Frontal cortex (tissue), 4 donors: ENCODE measurements at places on chromosomes 11 and 22.
A peak's percentile ranks its signal among the peaks of the same experiment; 100 is the strongest.

DNA sequence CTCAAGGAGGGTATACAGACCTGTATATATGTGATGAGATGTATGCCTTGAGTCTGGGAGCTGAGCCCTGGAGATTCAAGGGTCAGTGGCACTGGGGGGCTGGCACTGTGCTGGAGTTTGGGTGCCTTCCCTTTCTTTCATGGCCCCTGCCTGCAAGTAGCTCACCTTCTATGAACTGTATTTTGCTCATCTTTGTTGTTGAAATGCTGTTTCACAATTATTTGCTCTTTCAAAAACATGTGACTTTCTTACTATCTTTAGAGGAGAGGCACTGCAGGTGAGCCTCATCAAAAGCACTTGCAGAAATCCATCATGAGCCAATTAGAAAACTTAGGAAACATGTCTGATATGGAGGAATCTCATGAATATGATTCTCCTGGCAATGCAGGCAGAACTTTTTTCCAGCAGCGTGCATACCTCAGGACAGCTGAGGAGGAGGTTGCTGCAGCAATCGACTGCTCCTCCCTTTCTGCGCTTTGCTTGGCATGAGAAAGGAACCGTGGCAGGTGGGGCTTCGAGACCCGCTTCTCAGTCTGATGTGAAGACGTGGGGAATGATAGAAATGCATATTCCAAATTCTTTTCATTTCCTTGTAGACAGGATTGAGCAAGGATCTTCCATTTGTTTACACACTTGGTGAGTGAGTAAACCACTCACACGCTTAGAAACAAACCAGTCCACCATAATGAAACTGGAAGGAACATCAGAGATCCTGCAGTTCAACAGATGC is 178.4 kb upstream of the E2F8 start:
- no peak for DNase-seq

DNA sequence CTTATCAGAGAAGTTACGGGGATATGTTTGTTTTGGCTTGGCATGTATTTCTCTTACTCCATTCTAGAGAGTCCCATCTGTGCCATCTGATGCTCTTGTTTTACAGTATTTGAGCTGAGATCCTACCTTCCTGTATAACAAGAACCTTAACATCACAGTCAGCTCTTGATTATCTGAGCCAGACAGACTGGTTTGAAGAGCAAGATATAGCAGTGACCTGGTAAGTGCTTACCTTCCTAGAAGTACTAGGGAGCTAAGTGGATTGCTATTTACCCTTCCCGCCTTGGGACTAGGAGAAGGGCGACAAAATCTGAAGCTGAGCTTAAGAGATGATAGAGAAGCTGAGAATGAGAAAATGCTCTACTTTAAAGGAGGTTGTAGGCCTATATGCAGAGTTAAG is 235.3 kb downstream of the CSNK2A3 start:
- DNase-seq, result no peak

DNA sequence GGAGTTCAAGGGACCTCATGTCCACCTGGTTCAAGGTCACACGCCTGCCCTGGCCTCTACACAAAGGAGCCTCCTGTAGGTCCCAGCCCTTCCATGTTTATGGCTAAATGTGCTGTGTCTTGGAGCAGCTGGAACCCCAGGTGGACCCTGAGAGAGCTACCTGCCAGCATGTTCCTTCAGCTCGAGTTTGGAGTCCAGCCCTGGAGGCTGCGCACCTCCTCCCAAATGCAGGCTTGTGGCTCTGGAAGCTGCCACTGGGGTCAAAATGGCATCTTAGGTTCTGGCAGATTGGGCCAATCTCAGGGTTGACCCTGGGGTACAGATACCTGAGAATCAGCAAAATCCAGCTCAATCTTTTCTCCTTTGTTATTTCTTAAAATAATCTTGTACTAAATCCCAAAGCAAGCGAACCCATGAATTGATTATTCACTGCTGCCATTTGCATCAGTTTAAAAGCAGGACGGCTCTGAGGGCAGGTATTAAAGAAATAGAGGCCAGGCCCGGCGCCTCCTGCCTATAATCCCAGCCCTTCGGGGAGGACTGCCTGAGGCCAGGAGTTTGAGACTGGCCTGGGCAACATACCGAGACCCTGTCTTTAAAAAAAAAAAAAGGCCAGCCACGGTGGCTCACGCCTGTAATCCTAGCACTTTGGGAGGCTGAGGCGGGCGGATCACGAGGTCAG is 2.9 kb downstream of the TNFRSF13C start:
- DNase-seq, result no peak

DNA sequence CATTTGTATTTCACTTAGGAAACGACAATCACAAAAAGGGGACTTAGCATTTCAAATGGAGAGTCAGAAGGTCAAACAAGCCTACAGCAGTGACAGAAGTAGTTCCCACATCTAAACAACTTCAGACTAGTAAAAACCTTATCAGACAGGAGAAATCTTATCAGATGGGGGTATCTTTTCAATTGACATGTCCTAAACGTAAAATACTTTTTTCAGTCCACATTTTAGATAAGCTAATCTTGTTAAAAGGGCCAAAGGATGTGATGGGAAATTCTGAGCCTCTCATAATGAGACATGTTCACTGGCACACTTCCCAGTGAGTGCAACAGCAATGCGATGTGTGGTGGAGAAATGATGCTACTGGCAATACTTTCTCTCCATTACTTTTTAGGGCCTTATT is 2.4 kb downstream of the MAPK1 start:
- DNase-seq, result no peak

GRCh38 chr11:110415081-110415480 is 14.7 kb upstream of the FDX1 start:
- DNase-seq, result no peak

DNA sequence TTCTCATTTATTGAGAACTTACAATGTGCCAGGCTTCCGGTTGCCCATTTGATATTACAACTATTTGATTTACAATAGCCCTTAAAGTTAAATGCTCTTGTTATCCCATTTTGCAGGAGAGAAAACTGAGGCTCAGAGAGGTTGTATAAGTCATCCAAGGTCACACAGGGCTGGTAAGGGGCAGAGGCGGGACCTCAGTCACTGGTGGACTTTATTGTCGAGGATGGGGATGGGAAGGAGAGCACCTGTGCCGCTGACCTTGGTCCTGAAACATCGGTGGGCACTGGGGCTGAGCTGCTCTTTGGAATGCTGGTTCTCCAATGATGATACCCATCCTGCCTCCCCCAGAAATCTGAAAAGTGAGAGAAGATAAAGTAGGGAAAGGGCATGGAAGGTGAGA is 265.4 kb downstream of the MIAT start:
- DNase-seq, result no peak

GRCh38 chr11:70952191-70952590 is 300.2 kb downstream of the SHANK2 start:
- no peak for DNase-seq

DNA sequence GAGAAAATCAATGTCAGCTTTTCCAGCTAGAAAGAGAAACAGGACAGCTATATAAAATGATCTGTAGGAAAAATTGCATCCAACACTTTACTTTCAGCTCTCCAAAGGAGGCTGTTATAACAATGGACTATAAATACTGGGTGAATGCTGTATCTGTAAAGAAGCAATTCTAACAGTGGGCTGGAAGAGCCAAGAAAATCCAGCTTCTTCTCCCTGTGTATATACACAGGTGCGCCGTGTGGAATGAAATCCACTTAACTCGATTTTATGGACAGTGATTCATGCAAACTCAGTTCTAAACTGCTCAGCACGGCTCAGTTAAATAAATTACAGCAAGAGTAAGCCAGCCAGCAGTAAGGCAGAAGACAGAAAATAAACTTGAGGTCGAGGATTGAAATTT is 32.5 kb upstream of the LMO2 start:
- no peak for DNase-seq

GRCh38 chr11:14519917-14520746 is at the start of gene PSMA1:
Gene PSMA1, minus strand, starts transcription at chr11:14520386. Its CDS starts 87 bp downstream, at chr11:14520299.
- peak; percentile 83 for DNase-seq

DNA sequence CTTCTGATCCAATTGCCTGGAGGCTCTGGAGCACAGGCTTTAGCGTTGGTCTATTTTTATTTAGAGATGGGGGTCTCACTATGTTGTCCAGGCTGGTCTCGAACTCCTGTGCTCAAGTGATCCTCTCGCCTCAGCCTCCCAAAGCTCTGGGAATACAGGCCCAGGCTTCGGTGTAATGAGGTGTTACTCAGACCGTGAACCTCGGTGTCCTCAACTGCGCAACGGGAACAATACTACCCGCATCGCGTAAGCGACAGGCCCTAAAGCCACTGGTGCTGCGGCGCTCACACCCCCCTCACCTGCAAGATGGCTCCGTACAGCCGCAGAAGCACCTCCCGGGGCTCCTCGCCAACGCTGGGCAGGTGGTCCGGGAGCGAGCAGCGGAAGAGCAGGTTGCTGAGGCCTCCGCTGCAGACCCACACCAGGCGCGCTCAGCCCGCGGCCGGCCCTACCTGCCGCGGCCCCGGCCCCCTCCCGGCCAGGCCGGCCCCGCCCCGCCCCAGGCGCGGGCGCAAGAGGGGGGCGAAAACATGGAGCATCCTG is 628 bp downstream of the CHKB start:
- DNase-seq, result no peak

- DNase-seq, result no peak
Observed at GRCh38 chr22:38623351-38623750, 32.8 kb downstream of the FAM227A start.

GRCh38 chr11:88202498-88202897 is 27.3 kb upstream of the RAB38 start:
- no peak for DNase-seq

- no peak for DNase-seq
Observed at GRCh38 chr11:64150481-64151239, 15.3 kb downstream of the MACROD1 start.

DNA sequence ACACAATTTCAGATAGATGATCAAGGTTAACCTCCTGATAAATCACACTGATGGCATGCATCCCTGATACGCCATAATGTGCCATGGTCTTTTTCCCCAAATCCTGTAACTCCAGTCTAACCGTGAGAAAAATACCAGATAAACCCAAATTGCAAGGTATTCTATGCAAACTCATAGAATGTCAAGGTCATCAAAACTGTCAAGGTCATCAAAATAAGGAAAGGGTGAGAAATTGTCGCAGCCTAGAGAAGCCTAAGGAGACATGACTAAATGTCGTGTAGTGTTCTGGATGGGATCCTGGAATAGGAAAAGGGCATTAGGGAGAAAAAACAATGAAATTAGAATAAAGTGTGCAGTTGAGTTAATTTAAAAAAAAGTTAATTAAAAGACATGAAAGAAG is 4.7 kb downstream of the TTC12 start:
- no peak for DNase-seq

DNA sequence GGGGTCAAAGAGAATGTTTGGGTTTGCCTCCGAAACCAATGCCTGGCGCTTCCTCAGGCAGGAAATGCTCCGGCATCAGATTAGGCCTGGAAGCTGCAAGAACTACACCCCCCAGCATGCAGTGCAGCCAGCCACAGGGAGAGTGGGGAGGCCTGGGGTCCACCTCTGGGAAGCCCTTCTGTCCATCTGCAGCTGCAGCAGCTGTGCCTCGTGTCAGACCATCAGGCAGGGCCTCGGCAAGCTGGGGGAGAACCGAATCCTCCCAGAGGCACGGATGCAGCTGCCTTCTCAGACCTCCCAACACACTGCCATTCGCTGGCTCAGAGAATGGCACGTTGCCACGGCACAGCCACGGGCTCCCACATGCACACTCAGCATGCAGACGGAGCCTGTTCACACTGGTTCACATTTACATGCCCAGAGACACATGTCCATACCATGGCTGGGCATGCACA is 57.4 kb downstream of the NECTIN1 start:
- peak; percentile 66 for DNase-seq

- no peak for DNase-seq
Observed at GRCh38 chr11:34105957-34106504, 602 bp downstream of the NAT10 start.

DNA sequence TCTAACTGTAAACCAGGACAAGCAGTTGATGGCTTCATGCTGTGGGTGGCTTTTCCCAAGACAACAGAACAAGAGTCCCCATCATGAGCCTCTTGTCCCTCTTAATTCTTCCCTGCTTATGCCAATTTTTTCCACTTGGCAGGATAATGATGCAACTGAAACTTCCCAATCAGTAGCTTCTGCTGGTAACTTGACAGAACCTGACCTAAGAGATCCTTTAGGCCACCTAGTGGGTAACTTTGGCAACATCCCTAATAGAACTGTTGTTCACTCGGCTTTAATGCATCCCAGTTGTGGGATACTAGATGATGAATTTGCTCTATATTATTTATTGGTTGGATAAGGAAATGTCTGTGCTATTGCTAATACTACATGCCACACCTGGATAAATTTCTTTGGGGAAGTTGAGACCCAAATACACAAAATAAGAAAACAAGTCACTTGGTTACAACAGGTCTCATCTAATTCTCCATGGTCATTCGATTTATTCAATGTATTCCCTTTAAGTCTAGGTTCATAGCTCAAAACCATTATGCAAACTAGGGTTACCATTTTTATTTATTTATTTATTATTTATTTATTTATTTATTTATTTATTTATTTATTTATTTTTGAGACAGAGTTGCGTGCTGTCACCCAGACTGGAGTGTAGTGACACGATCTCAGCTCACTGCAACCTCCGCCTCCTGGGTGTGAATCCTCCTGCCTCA is 41.4 kb upstream of the NFAM1 start:
- no peak for DNase-seq

- DNase-seq, result no peak
Observed at GRCh38 chr11:4684631-4685285, 12.9 kb downstream of the OR51E2 start.

GRCh38 chr11:15793043-15793996 is 563.0 kb downstream of the SOX6 start:
- no peak for DNase-seq

- no peak for DNase-seq
Observed at GRCh38 chr22:24744638-24745037, 29.9 kb downstream of the PIWIL3 start.

DNA sequence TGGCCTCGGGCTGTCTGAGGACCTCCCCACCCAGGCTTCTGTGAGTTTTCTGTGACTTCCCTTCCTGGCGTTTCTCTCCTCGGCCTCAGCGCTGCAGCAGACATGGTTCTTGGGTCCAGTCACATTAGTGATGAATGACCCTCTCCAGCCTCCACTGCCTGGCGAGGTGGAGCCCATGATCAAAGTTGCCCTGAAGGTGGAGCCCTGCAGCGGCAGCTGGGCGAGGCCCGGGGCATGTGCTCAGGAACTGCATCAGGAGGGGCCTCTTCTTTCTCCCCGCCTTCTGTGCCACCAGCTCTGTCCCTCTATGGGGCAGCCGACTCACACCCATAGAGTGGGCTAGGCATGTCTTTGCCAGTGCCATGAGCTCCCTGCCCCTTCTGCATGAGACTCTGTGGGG is 1079.7 kb downstream of the TBC1D22A start:
- DNase-seq, result no peak

GRCh38 chr11:119607726-119608125 is 121.3 kb downstream of the NECTIN1 start:
- peak; percentile 50 for DNase-seq
